HS-5 (cell line): ENCODE measurements at places on chromosomes 7 and 10.

DNA sequence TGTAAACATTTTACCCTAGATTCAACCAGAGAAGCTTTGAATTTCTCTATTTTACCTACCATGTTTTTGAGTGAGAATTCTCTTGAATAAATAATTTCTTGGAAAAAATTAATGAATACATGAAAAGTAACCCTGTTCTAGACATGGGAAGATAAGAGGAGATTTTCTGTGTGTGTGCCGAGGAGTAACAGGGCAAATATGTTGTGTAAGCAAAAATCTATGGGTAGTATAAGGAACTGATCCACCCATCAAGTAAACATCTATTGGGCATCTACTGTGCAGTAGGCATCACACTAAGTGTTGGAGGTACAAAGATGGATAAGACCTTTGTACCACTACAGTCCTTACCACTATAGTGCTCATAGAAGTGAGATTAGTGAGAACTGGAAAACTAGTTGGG, 8.2 kb upstream of the NXPH1 start:
- DNase-seq, result no peak

GRCh38 chr10:88999625-89000024, 9.0 kb downstream of the FAS start:
- no peak for DNase-seq

DNA sequence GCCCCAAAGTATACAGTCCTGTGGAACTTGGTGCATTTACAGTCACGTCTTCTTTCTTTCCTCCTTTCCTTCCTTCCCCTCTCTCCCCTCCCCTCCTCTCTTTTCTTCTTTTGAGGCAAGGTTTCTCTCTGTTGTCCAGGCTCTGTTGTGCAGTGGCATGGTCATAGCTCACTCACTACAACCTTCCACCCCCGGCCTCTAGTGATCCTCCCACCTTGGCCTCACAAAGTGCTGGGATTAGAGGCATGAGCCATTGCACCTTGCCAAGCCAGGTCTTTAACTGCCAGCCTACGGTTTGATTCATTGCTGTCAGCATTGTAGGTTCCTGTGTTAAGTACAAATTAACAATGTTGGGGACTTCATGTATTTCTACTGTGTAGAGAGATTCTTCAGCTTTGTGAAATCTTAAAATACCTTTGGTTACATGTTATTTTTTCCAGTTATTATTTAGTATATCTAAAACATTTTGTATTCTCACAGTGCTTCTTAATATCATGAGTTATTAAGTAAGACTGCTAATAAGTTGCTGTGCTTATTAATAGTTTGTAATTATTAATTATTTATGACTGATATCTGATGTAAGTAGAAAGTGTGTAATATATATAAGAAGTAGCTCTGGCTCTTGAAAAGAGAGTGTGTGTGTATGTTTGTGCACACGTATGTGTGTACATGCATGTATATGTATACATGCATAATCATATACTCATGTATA, 320.8 kb downstream of the EXOC4 start:
- DNase-seq, result no peak

GRCh38 chr7:87155788-87156187, 3.5 kb downstream of the DMTF1 start:
- DNase-seq, result no peak

GRCh38 chr7:101240226-101241014, 2.8 kb upstream of the CLDN15 start:
- no peak for DNase-seq

DNA sequence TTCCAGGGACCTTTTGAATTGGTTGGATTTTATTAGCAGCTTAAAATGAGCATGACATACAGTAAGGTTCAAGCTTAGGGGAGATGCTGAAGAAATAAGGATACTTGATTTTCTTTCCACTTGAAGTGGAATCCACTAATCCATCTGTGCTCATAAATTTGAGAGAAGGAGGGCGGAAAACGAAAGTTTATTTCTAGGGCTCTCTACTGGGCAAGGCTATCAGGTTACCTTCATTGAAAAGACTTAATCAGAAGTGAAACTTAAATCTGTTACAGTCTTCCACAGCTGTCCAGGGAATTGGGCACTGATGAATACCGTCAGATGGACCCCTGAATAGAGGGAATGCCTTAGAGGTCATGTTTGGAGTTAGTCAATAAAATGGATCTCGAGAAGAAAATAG, 21.8 kb downstream of the AUTS2 start:
- no peak for DNase-seq

DNA sequence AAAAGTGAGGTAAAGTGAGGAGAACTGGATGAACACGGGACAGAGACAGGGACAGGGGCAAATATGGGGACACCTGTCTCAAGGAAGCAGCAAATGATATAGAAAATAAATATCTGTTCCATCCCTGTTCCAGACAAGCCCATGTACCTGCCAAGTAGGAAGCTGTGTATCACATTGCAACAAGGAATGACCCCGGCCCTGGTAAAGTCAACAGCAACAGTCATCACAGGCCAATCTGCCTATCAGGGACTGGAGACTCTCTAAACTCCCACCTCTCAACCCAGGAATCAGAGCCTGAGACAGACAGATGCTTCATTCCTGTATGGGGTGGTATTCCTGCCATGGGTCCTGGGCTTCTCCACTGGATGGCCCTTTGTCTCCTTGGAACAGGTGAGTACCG, 156.6 kb upstream of the PRSS1 start:
- no peak for DNase-seq

DNA sequence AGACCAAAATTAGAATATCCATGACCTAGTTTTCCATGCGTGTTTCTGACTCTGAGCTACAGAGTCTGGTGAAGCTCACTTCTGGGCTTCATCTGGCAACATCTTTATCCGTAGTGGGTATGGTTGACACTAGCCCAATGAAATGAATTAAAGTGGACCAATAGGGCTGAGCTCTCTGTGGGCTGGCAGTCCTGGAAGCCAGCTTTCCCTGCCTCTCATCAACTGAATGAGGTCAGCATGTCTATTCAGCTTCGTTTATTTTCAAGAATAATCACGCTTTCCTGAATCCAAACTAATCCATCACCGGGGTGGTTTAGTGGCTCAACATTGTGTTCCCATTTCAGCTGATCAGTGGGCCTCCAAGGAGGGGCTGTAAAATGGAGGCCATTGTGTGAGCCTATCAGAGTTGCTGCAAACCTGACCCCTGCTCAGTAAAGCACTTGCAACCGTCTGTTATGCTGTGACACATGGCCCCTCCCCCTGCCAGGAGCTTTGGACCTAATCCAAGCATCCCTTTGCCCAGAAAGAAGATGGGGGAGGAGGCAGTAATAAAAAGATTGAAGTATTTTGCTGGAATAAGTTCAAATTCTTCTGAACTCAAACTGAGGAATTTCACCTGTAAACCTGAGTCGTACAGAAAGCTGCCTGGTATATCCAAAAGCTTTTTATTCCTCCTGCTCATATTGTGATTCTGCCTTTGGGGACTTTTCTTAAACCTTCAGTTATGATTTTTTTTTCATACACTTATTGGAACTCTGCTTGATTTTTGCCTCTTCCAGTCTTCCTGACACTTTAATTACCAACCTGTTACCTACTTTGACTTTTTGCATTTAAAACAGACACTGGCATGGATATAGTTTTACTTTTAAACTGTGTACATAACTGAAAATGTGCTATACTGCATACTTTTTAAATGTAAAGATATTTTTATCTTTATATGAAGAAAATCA, 35.5 kb downstream of the CAV1 start:
- DNase-seq, result no peak

GRCh38 chr7:16098585-16099179, 322.7 kb downstream of the CRPPA start:
- no peak for DNase-seq

- no peak for DNase-seq
Measured at GRCh38 chr7:135666846-135667245, 4.5 kb downstream of the STMP1 start.

- DNase-seq, result no peak
Measured at GRCh38 chr10:93369588-93370164, 112.5 kb downstream of the MYOF start.

DNA sequence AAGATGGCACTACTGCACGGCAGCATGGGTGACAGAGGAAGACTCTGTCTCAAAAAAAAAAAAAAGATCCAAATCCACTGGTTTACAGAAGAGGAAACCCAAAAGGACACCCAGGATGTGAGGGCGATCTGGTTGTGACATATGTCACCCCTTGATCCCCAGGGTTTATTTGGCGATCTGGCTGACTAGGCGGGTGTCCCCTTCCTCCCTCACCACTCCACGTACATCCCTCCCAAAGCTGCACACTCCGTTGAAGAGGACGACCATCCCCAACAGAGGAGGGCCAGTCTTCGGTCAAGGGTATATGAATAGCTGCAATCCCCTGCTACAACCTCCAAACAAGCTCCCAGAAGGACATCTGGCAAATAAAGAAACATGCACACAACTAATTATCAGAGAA, 111.6 kb downstream of the HTR5A start:
- no peak for DNase-seq

GRCh38 chr7:71558806-71559613, 427.1 kb downstream of the GALNT17 start:
- DNase-seq, result no peak

GRCh38 chr10:89210794-89211425, 3.8 kb upstream of the CH25H start:
- DNase-seq, result no peak

- peak; percentile 51 for DNase-seq
Measured at GRCh38 chr7:11623093-11623678, 208.8 kb downstream of the THSD7A start.

DNA sequence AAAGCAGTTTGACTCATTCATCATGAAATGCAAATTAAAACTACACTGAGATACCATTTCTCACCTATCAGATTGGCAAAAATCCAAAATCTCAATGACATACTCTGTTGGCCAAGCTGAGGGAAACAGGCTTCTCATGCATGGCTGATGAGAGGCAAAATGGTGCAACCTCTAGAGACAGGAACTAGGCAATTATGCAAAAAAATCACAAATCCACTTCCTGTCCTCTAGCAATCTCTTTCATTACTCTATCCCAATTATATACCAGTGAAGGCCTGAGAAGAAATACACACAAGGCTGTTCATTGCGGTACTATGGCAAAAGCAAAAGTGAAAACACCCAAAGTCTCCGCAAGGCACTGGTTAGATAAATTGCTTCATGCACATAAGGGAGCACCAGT, 25.9 kb upstream of the PTPRN2 start:
- no peak for DNase-seq

DNA sequence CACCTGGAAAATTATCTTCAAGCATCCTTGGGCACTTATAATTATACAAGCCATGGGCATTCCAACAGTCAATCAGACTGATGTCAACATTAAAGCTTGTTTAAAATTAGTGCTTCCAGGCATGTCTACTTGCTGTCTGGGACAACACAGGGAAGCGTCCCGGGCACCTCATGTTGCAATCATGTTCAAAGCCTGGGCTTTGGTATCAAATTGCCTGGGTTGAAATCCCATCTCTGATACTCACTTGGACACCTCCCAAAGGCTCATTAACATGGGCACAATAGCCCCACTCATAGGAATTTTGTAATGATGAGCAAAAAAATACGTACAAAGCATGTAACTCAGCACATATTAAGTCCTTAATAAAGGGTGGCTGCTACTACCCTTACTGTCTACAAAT, 14.4 kb downstream of the AIFM2 start:
- no peak for DNase-seq

GRCh38 chr7:100373261-100373831, at the start of gene PILRA:
Gene PILRA (plus strand): TSS chr7:100373487. CDS start chr7:100373657, 170 bp downstream.
- no peak for DNase-seq

GRCh38 chr7:101363734-101364374, 1.2 kb downstream of the COL26A1 start:
- DNase-seq, result no peak

GRCh38 chr7:378551-379455, 88.8 kb downstream of the FOXL3 start:
- DNase-seq, result no peak

- no peak for DNase-seq
Measured at GRCh38 chr7:70529914-70530585, 601.9 kb upstream of the GALNT17 start.

GRCh38 chr7:131890176-131890575, 333.7 kb upstream of the PODXL start:
- no peak for DNase-seq

DNA sequence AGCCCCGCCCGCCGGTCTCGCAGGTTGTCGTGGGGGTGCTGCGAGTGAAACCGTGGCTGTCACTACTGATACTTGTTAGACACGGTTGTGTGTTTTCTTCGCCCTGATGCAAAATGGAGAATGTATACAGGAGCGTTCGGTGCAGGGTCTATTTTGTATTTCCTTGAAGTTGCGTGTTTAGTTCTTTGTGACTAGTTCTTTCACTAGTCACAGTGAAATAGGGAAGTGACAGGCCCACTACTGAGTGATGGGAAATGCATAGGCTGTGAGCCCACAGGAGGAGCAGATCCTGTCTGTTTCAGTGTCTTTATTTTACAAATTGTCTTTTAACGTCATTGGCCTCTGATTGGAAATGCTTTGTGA, 675 bp downstream of the ABRAXAS2 start:
- no peak for DNase-seq

DNA sequence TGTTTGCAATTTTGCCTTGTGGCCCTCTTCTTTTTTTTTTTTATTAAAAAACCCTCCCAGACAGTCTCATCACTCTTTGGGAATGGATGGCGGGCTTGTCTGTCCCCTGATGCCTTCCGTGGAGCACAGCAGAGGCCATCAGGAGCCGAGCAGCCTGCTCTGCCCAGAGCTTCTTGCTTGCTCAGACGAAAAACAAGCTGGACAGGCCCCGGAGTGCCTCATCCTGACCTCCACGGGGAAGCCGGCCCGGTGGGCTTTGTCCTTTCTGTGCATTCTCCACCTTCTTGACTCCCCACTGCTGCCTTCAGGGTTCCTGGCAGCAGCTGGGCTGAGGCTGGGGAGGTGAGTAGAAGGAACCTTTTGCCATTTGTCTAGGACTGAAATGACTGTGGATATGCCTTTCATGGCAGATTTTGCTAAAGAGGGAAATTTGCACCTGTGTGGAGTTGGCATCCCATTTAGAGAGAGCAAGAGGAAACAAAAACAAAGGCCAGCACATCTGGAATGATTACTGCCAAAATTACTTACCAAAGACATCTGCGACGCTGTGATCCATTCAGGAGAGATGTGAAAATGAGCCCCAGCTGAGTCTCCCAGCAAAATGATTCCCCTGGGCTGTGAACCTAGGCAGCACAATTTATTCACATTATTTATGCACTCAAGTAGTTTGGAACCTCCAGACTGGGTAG, 108.3 kb downstream of the AOAH start:
- DNase-seq, result no peak

DNA sequence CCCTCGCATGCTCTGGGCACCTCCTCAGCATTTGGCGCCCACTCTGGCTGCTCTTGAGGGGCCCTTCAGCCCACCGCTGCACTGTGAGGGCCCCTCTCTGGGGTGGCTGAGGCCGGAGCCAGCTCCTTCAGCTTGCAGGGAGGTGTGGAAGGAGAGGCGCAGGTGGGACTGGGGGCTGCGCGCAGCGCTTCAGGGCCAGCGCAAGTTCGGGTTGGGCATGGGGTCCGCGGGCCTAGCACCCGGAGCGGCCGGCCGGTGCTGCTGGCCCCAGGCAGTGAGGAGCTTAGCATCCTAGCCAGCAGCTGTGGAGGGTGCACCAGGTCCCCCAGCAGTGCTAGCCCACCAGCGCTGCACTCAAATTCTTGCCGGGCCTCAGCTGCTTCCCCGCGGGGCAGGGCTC, 305.6 kb upstream of the ANKRD30A start:
- DNase-seq, result no peak
